Small intestine (tissue), 16 donors: ENCODE measurements at places on chromosomes 6 and 20. TPM values are rescaled to one million over a fixed set of nuclear protein-coding genes. Genes with fewer than 3 reads are reported as not detected.

DNA sequence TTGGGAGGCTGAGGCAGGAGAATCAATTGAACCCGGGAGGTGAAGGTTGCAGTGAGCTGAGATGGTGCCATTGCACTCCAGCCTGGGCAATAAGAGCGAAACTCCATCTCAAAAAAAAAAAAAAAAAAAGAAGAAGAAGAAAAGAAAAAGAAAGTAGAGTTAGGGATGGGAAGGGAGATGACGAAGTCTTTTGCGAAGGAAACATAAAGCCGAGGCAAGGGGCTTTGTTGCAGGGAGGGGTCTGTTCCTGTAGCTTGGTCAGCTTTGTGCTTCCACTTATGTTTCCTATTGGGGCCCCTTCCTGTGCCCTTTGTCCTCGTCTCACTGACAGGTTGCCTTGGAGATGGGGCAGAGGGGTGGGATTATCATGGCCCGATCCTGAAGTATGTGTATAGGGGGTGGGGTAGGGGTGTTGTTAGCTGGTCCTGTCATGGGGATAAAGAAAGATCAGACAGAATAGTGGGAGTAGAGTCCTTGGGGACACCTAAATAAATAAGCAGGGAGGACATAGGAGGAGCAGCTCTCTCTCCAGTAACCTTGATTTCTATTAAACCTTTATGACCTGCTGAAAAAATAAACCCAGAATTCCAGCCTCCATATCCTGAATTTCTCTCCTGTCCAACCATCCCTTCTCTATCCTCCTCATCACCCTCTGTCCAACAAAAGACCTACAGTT, 1.1 kb upstream of the CLIC1 start:
- peaks cover 4% of the 10 kb centered on the region for H3K36me3 ChIP-seq
- no peaks in the 10 kb centered on the region for H3K27me3 ChIP-seq
- DNase-seq: peak; percentile 95
- H3K27ac ChIP-seq: peak overlapping the region; percentile 98
- H3K4me1 ChIP-seq: peaks cover 12% of the 10 kb centered on the region

- H3K4me3 ChIP-seq: peak within 1 kb of the TSS; percentile 61
- peaks cover 11% of the 10 kb centered on the region for H3K4me1 ChIP-seq
- peaks cover 9% of the 10 kb centered on the region for H3K36me3 ChIP-seq
- no peaks in the 10 kb centered on the region for H3K27me3 ChIP-seq
- H3K27ac ChIP-seq: peak within 1 kb of the TSS; percentile 99
- peak; percentile 99 for DNase-seq
Measured at GRCh38 chr6:73653571-73654424, at the start of gene SLC17A5. TSS of gene SLC17A5 (minus strand) at chr6:73653992. CDS start at chr6:73653886, 106 bp downstream.

DNA sequence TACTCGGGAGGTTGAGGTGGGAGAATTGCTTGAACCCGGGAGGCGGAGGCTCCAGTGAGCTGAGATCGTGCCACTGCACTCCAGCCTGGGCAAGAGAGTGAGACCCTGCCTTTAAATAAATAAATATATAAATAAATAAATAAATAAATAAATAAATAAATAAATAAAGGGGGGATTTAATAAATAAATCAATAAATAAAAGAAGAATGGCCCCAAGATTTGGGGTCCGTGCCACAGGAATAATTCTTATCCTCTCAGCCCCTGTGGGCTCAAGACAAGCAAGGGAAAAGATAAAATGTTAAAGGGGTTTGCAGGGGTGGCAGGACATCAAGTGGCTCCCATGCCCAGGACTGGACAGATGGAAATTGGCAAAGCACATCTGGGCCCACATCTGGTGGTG, 31.2 kb upstream of the MDFI start:
- no peaks in the 10 kb centered on the region for H3K27me3 ChIP-seq
- H3K4me1 ChIP-seq: peaks cover 9% of the 10 kb centered on the region
- H3K27ac ChIP-seq: no peak overlapping the region
- H3K4me3 ChIP-seq: no peak overlapping the region

- no peaks in the 10 kb centered on the region for H3K4me1 ChIP-seq
- H3K36me3 ChIP-seq: no peaks in the 10 kb centered on the region
- no peaks in the 10 kb centered on the region for H3K27me3 ChIP-seq
- peak; percentile 20 for DNase-seq
- no peak overlapping the region for H3K4me3 ChIP-seq
Measured at GRCh38 chr6:159953091-159953601, 15.7 kb upstream of the IGF2R start.

GRCh38 chr20:6057691-6058090, 3.8 kb upstream of the LRRN4 start:
- no peak overlapping the region for H3K27ac ChIP-seq
- no peak for DNase-seq
- H3K4me3 ChIP-seq: no peak overlapping the region
- no peaks in the 10 kb centered on the region for H3K36me3 ChIP-seq
- H3K27me3 ChIP-seq: peaks cover 9% of the 10 kb centered on the region

ZBP1 gene
- 0.37 TPM for polyA plus RNA-seq

MLIP gene
- 5.1 TPM for polyA plus RNA-seq

CST7 gene
- polyA plus RNA-seq: 2.5 TPM

SPATA25 gene
- polyA plus RNA-seq: 1.8 TPM
